ENCODE measurements at places on chromosomes 7 and 10.

GRCh38 chr10:126569513-126570244 lies 100.8 kb downstream of the C10orf90 start:
- no peak for DNase-seq

DNA sequence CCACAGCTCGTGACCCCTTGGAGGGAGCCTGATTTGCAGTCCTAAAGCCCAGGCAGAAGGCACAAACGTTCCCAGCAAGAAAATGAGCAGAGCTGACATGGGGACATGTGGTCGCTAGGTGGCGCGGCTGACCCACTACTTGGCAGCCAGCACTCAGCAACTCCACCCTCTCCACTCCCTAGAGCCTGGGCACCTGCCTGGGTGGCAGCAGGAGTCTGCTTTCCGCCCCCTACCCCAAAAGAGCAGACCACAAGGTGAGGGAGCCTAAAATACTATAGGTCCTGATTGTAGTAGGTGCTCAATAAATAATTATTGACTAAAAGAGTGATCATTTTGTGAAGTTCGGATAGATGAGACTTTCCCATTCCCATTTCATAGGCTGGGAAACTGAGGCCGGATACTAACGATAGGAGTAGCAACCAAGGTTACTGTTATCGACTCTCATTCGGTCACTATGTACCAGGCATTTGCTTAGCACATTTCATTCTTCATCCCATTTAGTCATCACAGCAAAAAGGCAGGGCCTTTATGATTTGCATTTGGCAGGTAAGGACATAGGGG lies 57.4 kb downstream of the NEUROG3 start:
- DNase-seq, result peak; percentile 40

- no peak for DNase-seq
Measured at GRCh38 chr7:12571691-12572090, 1.2 kb downstream of the SCIN start.

GRCh38 chr7:69109246-69109645 lies 489.0 kb upstream of the AUTS2 start:
- no peak for DNase-seq

GRCh38 chr10:133278577-133279265 lies 2.1 kb upstream of the ADAM8 start:
- no peak for DNase-seq

- no peak for DNase-seq
Measured at GRCh38 chr10:122052701-122053100, 63.7 kb downstream of the TACC2 start.

GRCh38 chr10:48255722-48256121 lies 18.8 kb downstream of the FRMPD2 start:
- no peak for DNase-seq

- no peak for DNase-seq
Measured at GRCh38 chr7:68720697-68721096, 877.6 kb upstream of the AUTS2 start.

GRCh38 chr10:4125776-4126175 lies 340.8 kb upstream of the KLF6 start:
- DNase-seq, result no peak

DNA sequence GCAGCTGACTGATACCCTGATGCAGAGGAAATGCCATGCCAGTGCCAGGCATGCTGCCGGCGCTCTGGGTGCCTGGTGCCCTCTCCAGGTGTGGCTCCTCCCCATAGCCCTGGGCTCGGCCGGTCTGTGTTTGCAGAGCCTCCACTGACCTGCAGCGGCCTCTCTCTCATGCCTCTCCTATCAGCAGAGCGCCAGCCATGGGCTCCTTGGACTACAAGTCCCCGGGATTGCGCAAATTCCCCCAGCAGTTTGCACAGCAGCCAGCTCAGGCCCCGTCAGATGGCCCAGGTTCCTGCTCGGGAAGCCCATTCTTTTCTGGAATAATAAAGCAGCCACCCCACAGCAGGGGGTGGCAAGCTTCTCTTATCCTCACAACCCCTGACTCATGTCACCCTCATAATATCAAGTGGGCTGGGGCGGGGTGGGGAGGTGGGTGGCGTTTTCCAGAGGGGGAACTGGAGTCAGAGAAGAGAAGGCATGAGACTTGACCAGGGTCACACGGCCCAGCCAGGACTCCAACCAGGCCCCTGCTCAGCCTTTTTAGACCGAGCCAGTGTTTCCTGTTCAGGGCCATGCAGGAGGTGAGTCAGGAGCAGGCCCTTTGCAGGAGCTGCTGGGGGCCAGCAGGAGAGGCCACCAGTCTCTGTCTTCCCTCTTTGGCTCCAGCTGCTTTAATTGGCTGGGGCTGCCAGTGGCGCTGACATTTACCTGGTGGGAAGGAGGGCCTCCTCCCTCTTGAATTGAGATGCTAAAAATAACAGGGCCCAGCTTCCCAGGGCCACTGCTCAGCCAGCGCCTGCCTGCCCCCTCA lies 58.6 kb downstream of the ZMIZ1 start:
- DNase-seq, result no peak

DNA sequence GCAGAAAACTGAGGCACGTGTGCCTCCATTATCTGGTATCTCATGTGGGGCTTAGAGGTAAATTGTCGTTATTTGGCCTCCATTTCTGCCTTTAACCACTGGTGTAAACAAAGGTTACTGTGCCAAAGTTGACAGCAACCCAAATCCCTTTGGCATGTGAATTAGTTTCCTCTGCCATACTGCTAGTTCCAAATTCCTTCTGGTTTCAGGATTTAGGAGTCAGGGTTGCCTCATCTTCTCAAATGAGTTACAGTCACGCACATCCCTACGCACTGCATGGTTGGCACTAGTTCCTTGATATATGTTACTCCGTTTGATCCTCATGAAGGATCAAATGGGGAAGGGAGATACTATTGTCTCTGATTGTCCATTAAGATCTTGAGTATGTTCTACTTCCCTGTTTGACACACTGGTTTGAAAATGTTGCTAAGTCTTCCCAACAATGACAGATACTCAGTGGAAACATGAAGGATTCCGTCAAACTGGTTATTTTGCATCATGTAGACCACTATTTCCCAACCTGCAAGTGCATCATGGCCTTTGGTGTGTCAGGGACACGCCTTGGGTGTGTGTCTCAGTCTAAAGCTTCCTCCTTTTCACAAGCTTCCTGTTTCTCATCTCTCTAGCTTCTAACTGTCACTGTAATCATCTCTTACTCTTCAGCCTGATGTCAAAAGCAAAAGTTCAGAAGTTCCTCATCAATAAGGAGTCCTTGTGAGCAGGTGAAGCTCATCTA lies at the start of gene LIPN:
Gene LIPN, plus strand, starts transcription at position 655 of the 736 bp plus-strand sequence. CDS start 1,386 bp downstream, outside the sequence.
- DNase-seq, result no peak

- no peak for DNase-seq
Measured at GRCh38 chr10:125235093-125236069, 75.0 kb upstream of the CTBP2 start.

GRCh38 chr7:94426980-94427875 lies 32.5 kb downstream of the COL1A2 start:
- no peak for DNase-seq

DNA sequence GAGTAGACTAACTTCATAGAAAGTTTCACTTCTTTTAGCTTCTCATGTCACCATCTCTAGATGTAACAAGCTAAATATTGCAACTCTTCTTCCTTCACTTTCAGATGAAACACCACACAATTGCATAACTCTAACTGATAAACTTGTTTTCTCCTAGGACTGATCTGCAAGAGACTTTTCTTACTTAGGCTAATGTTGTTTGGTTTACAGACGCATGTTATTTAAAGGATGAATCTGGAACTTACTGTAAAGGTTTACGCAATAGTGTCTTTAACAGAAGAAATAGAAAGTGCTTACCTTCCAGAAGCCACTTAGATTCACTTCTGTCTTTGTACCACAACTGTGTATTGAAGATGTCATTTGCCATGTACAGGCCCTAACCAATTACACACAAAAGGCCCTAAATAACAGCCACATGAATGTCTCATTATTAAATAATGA lies 22.1 kb upstream of the ZC3HAV1 start:
- no peak for DNase-seq

- no peak for DNase-seq
Measured at GRCh38 chr7:134820778-134821177, 41.3 kb downstream of the CALD1 start.

GRCh38 chr7:2019711-2020511 lies 212.8 kb downstream of the MAD1L1 start:
- no peak for DNase-seq

DNA sequence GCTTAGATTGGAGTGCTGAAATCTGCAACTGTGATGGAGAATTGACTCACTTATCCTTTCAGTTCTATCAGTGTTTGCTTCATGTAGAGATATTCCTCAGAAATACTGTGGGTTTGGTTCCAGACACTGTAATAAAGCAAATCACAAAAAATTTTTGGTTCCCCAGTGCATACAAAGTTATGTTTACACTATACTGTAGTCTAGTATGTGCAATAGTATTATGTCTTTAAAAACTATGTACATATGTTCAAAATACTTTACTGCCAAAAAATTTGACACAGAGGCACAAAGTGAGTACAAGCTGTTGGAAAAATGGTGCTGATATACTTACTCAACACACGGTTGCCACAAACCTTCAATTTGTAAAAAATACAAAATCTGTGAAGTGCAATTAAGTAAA lies 112.5 kb downstream of the EPC1 start:
- DNase-seq, result no peak

GRCh38 chr7:26584326-26584725 lies 280.1 kb downstream of the SKAP2 start:
- no peak for DNase-seq
